ENCODE measurements at places on chromosomes 4 and X.

- DNase-seq: no peak
Observed at GRCh38 chr4:56048383-56048701, 99.6 kb downstream of the CEP135 start.

- DNase-seq: no peak
Observed at GRCh38 chr4:17595471-17596005, 18.5 kb downstream of the LAP3 start.

DNA sequence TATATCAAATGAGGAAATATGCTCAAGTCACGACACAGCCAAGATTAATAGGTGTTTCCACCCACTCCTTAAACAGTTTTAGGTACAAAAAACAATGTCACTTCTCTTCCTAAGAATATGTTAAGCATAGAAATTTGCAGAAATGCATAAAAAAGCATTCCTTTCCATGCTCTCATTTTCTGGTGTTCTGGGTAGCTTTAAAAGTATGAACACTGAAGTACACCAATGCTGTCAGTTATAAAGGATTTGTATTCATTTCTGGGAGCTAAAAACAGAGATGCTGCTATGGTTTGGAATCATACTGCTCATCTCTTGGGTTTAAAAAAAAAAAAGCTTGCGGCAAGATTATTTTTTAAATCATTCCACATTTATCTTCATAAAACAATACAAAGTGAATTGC is 20.8 kb downstream of the SH3RF1 start:
- DNase-seq: no peak

GRCh38 chr4:80963051-80963450 is 67.5 kb upstream of the BMP3 start:
- DNase-seq: no peak

DNA sequence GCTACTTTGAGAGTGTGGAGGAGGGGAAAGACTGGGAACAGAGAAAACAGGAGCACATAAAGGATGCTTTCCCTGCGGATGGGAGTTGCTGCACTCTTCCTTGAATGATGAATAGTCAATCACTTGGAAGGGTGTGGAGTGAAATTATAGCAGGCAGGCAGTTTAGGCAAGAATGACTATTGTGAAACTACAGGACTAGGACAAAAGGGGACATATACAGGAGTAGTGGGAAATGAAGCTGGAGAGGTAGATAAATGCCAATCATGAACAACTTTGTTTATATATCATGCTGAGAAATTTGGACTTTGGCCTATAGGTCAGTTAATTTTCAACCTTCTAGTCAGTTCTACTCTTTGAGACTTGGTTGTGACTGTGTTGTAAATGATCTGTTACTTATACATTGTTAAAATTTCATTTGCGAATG is 76.9 kb downstream of the PAQR3 start:
- no peak for DNase-seq

Data from central memory CD8-positive, alpha-beta T cell (primary cell).